Hippocampal formation (tissue), 2 donors: ENCODE measurements at places on chromosomes 12 and 14.
A peak's percentile ranks its signal among the peaks of the same experiment; 100 is the strongest.

DNA sequence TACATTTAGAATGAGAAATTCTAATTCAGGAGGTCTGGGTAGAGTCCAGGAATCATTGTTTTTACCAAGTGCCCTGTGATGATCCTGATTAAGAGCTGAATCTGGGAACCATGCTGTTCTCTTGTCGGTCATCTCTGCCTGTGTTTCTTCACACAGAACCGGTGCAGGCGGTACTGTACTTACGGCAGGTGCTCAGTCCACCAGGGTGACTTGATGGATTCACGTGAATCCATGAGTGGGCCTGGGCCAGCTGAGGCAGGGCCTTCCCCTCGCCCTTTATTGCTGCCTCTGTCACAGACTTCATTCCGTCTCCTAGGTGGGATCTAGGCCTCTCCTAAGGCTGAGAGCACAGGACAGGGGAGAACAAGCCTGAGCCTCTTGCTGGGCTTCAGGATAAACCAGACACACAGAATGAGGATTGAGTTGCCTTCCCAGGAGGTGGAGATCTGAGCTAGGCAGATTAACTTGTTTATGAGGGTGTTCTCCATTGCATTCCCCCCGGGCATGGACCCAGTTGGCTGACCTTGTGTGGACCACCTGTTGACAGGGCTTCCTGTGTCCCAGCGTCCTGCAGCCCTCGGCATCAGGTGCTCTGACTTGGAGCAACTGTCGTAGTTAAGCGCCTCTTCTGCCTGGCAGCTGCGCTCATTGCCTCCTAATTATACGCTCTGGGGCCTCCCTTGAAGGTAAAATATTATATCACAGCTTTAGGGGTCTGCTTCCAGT, 42.1 kb downstream of the B4GALNT3 start:
- DNase-seq = no peak

DNA sequence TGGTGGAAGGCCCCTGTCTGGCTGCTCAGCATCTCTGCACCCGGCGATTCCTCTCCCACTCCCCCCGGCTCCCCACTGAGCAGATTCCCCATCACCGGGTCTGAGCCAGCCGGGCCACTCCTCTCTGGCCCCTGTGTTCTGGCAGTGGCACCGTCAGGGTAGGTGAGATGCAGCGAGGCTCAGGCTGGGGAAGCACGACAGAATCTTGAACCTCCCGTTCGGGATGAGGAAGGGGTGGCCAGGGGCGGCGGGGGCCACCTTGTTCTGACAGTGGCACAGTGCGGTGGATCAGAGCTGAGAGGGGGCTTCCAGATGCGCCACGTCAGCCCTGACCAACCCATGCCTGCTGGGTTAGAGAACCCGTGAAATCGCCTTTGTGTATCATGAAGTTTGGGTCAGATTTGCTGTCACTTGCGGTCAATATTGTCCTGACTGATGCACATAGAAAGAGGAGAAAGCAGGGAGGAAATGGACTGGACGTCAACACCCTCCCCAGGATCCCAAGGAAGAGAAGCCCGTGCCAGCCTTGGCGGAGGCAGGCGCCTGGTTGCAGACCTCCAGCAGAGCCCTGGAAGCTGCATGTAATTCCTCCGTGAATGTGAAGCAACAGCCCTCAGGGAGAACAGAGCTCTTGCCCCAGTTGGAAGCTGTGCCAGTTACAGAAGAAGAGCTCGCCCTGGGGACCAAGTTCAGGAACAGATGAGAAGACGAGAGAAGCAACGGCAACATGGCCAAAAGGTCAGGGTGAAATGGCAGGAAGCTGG, 137.1 kb upstream of the SFSWAP start:
- no peak for DNase-seq

- no peak for DNase-seq
These were observed 472.3 kb downstream of the GLT1D1 start for GRCh38 chr12:129325566-129325965.

DNA sequence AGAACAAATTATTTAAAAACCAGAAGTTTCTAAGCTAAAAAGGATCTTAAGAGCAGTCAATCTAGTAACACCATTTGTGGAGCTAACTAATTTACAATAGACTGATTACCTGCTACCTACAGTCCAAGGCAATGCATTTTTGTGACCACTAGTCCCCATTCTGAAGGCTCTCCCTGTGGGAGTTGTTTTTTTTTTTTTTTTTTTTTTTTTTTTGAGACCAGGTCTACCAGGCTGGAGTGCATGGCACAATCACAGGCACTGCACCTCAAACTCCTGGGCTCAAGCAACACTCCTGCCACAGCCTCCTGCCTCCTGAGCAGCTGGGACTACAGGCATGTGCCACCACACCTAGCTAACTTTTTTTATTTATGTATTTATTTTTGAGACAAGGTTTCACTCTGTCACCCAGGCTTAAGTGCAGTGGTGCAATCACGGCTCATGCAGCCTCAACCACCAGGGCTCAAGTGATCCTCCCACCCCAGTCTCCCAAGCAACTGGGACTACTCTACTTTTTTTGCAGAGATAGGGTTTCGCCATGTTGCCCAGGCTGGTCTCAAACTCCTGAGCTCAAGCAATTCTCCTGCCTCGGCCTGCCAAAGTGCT, 3.9 kb downstream of the GNPTAB start:
- no peak for DNase-seq

DNA sequence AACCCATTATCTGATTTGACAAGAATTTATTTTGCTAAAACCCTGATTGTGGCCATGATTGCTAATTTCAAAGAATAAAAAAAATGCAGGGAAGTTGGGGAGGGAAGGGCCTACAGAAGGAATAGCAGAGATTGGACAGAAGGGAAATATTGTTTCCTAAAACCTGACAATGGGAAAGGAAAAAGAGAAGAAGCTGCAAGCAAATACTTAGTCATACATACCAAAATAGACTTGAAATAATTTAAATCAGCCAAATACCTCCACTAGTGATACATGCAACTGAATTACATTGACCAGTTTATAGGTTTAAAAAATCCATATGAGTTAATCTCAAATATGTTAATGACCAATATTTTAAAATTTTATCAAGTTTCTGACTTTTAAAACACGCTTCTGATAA, 75.1 kb downstream of the PELI2 start:
- DNase-seq = no peak

GRCh38 chr14:100305324-100306100, 732 bp downstream of the SLC25A29 start:
- DNase-seq = no peak

- DNase-seq = no peak
These were observed 22.0 kb upstream of the TMEM106C start for GRCh38 chr12:47941475-47941780.

GRCh38 chr14:91692075-91692474, 39.8 kb downstream of the CATSPERB start:
- DNase-seq = no peak

DNA sequence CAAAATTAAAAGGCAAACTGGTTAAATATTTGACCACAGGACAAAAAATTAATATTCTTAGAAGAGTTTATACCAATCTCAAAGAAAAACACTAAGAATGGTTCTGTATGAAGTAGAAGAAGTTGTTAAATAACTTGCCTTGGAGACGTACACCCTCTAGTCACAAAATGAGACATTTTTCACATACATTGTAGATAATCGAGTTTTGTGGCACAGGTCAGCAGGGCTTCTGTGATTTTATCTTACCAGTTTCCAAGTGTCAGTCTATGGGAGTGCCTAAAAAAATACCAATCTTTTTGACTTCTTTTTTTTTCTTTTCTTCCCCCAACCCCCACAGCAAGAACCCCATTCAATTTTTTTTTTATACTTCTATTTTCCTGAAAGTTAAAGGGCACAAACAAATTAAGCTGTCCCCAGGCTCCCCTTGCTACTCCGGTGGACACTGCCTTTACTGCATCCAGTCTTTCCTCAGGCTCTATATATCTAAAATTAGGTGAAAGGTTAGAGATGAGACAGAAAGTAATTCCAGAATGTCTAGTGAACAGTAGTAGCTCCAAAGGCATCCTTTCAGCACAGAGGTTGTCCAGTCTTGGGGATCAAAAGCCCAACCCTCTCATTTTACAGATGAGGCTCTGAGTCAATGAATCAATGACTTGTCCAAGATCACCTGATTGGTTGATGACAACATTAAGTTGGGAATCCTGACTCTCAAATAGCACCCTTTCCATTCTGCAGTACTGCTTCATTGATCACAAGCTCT, 6.2 kb downstream of the LIMA1 start:
- no peak for DNase-seq

- no peak for DNase-seq
These were observed 25.0 kb downstream of the EIF2S1 start for GRCh38 chr14:67385120-67385519.

DNA sequence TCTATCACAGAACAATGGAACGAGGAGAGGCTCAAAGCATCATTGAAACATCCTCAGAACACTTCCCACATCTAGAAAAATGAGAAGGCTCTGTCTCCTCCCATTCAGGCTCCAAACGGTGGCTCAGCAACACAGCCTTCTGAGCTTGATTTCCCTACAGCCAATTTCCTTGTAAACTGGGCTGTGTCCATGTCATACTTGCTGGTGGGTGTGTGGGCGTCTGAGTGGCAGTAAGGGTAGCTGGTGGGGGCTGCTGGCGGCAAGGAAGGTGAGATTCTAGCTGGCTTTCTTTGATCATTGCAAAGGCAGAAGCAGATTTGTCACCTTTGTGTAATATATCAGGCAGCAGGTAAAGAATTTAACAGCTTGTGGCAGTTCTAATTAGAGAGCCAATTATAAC, 163.7 kb downstream of the CALM1 start:
- no peak for DNase-seq

DNA sequence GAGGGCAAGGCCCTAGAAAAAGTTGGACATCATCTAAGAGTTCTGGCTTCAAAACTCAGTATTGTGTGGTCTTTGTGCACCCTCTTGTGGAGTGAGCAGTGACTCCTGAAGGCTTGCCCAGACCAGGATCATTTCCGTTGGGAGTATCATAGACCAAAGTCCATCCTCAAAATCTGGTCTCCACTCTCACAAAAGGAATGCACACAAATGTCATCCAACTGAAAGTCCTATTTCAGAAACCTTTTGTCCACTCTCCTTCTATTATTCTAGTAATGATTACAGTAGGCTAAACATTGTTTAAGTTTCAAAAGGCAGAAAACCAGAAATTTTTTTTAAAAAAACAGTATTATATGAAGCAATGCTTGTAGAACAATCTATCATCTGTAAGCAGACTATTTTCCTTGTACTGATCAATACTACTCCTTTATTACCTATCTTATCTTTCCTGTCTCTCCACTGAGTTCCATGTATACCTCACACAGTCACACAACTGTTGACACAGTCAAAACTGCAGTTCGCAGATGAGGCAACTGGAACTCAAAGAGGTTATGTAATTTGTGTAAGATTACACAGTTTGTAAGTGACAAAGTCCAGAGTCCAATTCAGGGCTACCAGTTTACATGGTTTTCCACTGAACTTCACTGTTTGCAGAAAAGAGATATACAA, 41.4 kb downstream of the COX16 start:
- peak; percentile 26 for DNase-seq

DNA sequence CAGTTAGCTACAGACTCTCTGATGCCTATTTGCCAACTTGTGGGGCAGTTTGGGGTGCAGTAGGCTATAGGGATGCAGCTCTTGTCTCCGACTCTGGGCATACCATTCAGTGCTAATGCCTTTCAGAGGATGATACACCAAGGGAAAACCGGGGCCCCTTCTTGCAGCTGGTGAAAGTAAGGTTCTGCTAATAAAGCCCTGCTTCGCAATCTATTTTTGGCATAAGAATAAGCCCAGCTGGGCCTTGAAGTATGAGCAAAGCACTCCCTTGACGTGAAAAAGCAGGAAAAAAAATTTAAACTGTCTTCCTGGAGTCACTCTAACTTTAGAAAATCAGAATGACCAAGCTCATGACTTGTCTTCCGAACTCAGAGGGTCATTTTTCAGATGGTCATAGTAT, 124.1 kb upstream of the RBM19 start:
- DNase-seq = no peak

GRCh38 chr12:39616666-39617065, 2.9 kb downstream of the ABCD2 start:
- DNase-seq = no peak

- DNase-seq = no peak
These were observed 12.8 kb downstream of the GPR19 start for GRCh38 chr12:12683136-12683697.
